ENCODE measurements at places on chromosomes 4 and X.

DNA sequence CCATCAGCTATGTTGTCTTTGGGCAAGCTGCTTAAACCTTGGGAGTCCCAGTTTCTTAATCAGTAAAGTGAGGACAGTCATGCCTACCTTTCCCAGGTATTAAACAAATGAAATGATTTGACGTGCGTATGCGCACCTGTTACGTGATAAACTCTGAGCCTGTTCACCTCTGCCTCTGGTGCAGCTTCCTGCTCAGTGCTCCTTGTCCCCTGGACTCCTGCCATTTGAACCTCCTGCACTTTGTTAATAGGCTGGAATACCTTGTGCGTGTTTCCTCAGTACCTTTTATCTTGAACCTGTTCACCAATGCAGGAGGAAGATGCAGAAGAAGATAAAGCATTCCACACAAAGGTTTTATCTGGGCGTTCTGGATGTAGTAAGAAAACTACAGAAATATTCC is 211.9 kb downstream of the CEP135 start:
- no peak for DNase-seq

GRCh38 chr4:7383266-7383665 is 51.5 kb downstream of the PSAPL1 start:
- DNase-seq = no peak

DNA sequence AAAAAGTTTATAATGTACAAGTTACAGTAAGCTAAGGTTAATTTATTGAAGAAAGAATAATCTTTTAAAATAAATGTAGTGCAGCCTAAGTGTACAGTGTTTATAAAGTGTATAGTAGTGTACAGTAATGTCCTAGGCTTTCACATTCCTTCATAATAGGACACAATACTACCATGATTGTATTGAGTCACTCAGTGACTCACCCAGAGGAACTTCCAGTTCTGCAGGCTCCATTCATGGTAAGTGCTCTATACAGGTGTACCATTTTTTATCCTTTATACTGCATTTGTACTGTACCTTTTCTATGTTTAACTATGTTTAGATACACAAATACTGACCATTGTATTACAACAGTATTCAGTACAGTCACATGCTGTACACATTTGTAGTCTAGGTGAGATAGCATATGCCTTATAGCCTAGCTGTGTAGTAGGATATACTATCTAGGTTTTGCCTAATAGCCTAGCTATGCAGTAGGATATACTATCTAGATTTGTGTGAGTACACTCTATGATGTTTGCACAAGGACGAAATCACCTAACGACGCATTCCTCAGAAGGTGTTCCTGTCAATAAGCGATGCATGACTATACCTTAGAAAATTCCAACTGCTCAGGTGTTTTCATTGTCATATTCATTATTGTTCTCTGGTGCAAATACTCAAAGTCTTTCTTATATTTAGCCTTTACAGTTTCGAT is 5.5 kb upstream of the TMEM255A start:
- no peak for DNase-seq

GRCh38 chrX:123918106-123918721 is 43.3 kb upstream of the STAG2 start:
- DNase-seq = no peak

GRCh38 chrX:38175139-38175538 is 45.5 kb downstream of the SRPX start:
- DNase-seq = no peak

- DNase-seq = no peak
Measured at GRCh38 chr4:10021653-10022023, 341 bp upstream of the SLC2A9 start.

GRCh38 chrX:78754917-78755316 is 7.4 kb downstream of the LPAR4 start:
- no peak for DNase-seq

DNA sequence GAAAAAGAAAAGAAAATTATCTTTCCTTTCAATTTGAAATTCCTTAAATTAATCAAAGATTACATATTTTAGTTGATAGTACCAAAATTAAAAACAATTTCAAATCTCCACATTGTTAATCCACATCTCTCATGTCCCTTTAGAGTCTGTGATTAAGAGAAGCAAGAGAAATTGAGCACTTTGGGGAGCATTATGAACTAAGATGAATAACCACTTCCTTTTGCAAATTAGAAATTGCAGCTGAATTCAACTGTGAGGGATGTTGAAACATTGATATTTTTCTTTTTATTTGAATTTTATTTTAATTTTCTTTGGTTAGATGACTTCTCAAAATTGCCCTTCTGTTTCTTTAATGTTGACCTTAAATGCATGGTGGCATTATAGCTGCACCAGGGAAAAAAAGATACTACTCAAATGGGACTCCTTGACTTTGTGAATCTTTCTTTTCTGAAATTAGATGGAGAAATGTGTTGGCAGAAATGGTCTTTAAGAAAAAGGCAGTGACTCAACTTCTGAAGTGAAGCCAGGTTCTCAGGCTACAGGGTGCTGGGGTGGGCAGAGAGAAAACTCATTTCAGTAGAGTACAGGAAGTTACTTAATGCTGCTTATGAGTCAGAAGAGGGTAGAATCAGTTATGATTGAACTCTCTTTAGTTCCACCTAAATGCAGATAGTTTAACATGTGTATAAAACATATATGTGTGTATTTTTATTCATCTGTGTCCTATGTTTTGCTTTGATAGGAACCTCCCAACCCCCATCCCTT is 92.0 kb upstream of the TNIP3 start:
- DNase-seq = peak; percentile 38

DNA sequence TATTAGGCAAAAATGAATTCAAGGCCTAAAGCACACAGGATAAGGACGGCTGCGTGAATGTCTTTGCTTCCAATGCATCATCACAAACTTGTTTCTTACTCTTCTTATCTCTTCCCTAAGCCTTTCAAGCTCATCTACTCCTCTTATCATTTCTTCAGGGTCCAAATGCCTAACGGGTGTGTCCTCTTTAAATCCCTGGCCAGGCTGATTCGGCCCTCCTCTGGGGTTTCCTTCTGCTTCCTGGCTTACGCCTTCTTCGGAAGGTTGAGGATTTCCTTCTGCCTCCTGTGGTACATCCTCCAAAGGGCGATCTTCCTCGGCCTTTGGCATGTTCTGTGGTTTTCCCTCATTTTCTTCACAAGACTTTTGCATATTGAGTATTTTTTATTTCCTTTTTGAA is 1.3 kb downstream of the TCEAL8 start:
- no peak for DNase-seq

DNA sequence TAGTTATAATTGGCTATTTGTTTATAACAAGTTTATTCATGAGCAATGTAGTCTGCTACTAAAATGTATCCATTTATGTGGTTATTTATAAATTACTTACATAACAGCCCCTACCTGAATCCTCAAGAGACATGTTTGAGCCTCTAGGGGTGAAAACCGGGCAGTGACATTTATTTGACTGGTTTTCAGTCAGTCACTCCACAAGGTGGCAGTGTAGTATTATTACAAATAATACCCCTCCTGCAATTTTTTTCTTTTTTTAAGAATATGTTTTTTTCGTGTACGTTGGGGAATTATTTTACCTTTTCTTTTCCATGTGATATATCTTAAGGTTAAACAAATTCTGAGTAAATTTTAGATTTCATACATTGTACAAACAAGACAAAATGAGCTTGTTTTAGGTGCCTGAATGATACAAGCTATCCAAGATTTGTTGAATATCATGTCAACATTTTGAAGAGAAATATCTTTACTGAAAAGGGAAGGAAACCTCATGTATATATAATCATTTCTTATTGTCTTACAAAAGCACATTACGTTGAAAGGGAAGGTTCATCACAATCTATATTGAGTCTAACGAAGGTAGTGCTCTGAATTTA is 598.7 kb upstream of the TECRL start:
- no peak for DNase-seq

DNA sequence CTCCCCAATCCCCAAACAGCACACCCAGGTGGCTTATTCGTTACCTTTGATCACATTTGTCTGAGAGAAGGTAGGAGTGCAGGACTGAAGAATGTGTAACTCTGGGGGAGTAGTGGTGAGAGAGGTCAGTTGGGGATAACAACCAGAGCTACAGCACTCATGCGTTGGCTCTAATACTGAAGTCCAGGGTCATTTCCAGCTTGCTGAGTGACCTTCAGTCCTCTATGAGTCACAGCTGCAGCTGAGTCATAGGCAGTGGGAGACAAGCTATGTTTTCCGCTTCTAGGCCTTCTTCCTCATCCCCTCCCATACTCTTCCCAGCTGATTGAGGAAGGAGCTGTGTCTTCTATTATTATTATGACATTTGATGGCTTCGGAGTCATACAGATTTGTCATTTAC is 31.6 kb upstream of the CT47C1 start:
- DNase-seq = no peak

DNA sequence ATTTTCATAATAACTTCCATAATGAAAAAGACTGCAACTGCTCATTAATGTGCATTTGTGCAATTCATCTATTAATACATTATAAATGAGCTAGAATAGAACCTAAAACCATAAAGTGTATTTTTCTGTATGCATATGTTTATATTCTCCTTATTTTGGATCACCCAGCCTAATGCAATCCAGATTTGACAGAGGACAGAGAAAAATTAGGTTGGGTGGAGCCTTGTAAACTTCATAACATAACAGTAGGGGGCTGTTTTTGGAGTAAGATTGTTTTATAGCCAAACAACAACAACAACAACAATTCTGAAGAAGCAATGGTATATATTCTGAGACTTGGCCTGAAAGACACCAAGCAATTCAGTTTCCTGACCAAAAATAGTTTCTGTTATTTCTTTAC is 615.3 kb upstream of the SLIT2 start:
- DNase-seq = no peak

- no peak for DNase-seq
Measured at GRCh38 chr4:128521156-128521555, 233.5 kb upstream of the PGRMC2 start.

- DNase-seq = no peak
Measured at GRCh38 chr4:152983774-152984411, 47.8 kb downstream of the FHDC1 start.

- no peak for DNase-seq
Measured at GRCh38 chrX:121151293-121151692, 103.9 kb downstream of the GLUD2 start.

- DNase-seq = no peak
Measured at GRCh38 chr4:159227984-159228383, 125.1 kb downstream of the RAPGEF2 start.

GRCh38 chr4:173346074-173346473 is 11.9 kb upstream of the HMGB2 start:
- DNase-seq = no peak

- no peak for DNase-seq
Measured at GRCh38 chrX:12956704-12957534, 18.0 kb upstream of the TMSB4X start.

- DNase-seq = no peak
Measured at GRCh38 chrX:118525174-118525730, 29.6 kb downstream of the DOCK11 start.

- DNase-seq = no peak
Measured at GRCh38 chr4:150547154-150547838, 34.7 kb upstream of the MAB21L2 start.

- no peak for DNase-seq
Measured at GRCh38 chr4:6393066-6393465, 79.3 kb downstream of the PPP2R2C start.

- DNase-seq = no peak
Measured at GRCh38 chr4:25696409-25696808, 40.8 kb downstream of the SLC34A2 start.

DNA sequence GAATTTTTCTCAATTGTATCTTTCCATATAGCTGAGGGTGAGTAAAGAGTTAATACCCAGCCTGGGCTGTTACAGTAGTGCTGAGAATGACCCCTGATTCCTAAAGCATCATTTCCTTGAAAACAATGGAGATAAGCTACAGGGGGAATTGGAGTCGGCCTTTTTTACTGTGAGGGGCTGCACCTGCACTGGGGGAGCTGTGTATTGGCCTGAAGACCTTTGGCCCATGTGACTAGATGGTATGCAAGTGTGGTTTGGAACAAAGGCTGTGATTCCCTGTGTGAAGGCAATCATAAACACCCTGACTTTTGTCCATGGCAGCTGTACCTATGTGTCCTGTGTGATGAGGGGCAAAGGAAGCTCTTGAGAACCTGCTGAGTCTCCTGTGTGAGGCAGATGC is 124.0 kb upstream of the HPGD start:
- DNase-seq = no peak

DNA sequence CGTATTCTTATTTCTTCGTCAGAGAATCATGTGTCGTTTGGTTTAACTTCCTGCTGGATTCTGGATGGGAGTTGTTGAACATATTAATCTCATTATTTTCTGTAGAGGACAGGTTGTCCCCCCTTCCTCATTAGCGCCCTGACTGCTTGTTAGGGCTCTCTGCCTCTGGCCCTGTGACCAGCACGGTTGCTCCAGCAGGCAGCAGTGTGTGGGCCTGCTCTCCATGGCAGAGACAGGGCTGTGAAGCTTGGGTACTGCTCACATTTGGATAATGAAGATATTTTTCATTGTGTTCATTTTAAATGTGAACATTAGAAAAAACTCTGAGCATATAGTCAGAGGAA is 102.7 kb downstream of the KLHL8 start:
- no peak for DNase-seq

- no peak for DNase-seq
Measured at GRCh38 chr4:94484818-94485217, 33.1 kb downstream of the PDLIM5 start.

- DNase-seq = no peak
Measured at GRCh38 chrX:150410513-150410912, 47.4 kb downstream of the MAMLD1 start.

- DNase-seq = no peak
Measured at GRCh38 chrX:36986231-36986630, 21.9 kb upstream of the FAM47C start.

Measured in activated gamma-delta T cell treated with anti-CD3 and anti-CD28 coated beads, Interleukin-2, amount 50 U/mL, for 16 hours (primary cell).